ENCODE measurements at places on chromosomes 12 and 14. TPM values are rescaled to one million over a fixed set of nuclear protein-coding genes. Genes with fewer than 3 reads are reported as not detected.

Gene DPPA3
- not detected for total RNA-seq

Gene CGRRF1
- total RNA-seq, result 18.2 TPM

Gene PLEKHG3
- total RNA-seq, result 56.2 TPM

GRCh38 chr14:52949711-52950409, 990 bp downstream of the FERMT2 start:
- DNase-seq, result no peak

DNA sequence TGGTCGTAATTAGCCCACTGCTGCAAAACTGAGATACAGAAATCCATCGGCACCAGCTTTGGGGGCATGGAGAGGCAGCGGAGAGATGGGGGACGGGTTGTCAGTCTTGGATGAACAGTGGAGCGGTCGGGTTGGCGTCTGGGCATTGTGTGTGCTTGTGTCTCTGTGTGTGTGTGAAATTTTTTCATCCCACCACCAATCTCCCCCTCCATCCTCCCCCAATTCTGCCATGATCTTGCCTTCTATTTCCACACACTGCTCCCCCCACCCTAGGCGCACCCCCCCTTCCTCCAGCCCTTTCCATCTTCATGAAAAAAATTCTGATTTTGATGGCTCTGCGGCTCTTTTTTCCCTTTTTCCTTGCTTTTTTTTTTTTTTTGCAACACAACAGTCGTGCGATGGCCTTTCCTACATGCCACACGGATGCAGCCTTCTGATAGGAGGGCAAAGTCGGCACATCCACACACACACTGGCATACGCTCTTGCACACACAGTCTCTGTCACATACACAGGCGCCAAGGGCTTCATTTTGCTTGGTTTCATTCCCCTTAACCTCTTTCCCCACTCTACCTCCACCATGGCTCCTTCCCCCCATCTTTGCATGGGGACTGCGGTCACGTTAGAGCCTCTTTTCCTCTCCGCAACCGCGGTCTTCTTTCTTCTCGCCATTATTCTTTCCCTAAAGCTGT, 3.3 kb downstream of the NRXN3 start:
- no peak for DNase-seq

GRCh38 chr12:24352363-24352762, 402.9 kb upstream of the SOX5 start:
- no peak for DNase-seq

DNA sequence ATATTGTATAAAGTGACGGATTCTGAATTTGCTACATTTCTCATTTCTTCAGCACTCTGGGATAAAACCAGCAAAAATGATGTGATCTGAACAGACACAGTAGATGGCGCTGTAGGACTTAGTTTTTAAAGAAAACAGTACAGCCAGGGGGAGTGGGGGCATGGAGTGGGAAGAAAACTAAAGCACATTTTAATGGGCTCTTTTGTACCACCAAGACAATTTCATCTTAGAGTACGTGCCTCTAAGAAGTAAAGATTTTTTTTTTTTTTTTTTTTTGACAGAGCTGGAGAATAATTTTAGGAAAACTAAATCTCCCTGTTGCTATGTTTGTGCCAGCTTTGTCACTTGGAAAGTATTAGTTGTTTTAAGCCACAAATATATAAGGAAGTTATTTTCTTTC, 124.4 kb downstream of the RAD51B start:
- DNase-seq, result no peak

- DNase-seq, result no peak
Observed at GRCh38 chr14:25537846-25538455, 488.0 kb upstream of the STXBP6 start.

DNA sequence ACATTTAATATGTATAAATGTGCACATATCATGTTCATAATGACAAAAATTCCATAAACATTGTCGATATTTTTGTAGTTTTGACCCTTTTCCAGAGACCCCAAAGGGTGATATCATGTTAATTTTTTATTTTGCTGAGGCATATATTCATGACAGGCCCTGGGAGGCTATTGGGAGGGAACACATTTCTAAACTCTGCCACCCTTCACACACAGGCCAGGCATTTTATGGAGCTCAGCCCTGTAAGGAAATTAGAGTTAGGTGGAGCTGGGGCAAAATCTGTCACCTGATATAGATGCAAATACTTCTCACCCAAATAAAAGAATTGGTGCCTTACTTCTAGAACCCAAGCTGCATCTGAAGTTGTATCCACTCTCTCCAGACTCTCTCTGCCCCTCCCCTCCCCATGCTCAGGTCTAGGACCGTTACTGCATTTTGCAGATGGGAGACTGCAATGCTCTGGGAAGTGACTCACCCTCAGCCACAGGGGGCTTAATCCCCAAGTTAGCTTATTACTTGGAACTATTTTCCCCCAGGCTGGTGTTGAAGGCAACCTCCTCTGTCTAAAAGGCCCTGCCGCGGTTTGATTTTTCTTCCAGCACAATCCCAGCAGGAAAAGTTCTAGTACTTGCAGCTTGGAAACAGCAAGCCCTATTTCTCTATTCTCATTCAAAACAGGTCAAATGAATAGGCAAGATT, 238.9 kb downstream of the EMP1 start:
- no peak for DNase-seq

DNA sequence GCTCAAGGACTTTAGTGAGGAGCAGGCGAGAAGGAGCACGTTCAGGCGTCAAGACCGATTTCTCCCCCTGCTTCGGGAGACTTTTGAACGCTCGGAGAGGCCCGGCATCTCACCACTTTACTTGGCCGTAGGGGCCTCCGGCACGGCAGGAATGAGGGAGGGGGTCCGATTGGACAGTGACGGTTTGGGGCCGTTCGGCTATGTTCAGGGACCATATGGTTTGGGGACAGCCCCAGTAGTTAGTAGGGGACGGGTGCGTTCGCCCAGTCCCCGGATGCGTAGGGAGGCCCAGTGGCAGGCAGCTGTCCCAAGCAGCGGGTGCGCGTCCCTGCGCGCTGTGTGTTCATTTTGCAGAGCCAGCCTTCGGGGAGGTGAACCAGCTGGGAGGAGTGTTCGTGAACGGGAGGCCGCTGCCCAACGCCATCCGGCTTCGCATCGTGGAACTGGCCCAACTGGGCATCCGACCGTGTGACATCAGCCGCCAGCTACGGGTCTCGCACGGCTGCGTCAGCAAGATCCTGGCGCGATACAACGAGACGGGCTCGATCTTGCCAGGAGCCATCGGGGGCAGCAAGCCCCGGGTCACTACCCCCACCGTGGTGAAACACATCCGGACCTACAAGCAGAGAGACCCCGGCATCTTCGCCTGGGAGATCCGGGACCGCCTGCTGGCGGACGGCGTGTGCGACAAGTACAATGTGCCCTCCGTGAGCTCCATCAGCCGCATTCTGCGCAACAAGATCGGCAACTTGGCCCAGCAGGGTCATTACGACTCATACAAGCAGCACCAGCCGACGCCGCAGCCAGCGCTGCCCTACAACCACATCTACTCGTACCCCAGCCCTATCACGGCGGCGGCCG, 1.1 kb downstream of the PAX9 start:
- no peak for DNase-seq

Measured in spleen (tissue), 13 donors.